Left lung (tissue), 14 donors: ENCODE measurements at places on chromosomes 7 and 10.
A peak's percentile ranks its signal among the peaks of the same experiment; 100 is the strongest.

DNA sequence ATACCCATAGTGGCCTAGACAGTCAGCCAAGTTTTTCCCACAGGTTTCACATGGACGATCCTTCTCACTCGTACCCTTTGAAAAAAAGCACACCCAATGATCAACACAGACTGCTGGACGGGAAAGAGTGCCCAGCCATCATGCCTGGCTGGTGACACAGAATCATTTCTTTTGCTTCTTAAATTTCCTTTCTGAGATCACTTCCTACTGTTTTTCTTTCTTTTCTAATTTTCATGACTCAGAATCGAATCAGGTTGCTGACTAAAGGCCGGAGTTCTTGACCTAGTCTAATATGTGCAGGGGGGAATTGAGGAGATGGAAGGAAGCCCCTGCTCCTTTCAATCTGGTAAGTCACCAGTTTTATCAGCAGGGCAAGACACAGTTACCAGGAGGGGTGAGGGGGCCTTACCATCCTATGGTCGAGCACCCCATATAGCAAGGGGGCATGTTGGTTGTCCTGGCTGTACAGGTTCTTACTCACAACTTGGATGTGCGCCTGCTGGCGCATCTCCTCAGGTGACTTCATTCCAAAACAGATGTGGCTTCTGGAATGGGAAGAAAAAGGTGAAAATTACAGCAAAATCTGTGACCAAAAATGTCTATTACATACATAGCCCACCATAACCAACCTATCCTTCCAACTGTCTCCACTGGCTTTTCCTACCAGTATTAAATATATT is 3.5 kb downstream of the POLR3A start:
- DNase-seq, result no peak

DNA sequence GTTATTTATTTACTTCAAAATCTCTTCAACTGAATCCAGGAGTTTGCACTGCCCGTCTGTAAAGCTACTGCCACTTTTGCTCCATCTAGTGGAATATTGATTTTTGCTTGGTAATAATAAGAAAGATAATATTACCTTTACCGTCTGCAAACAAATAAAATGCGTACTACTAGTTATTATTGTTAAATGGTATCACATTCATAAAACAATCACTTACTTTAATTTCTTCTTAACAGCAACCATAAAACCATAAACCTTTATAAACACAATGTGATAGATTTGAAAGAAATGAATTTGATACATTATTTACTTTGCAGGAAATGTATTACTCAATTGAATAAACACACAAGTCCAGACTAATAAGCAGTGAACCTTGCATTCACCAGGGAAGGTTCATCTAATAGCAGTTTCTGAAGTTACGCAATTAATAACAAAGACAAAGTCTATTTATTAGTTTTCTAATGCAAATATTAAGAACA is 6.4 kb downstream of the AGMO start:
- no peak for DNase-seq

DNA sequence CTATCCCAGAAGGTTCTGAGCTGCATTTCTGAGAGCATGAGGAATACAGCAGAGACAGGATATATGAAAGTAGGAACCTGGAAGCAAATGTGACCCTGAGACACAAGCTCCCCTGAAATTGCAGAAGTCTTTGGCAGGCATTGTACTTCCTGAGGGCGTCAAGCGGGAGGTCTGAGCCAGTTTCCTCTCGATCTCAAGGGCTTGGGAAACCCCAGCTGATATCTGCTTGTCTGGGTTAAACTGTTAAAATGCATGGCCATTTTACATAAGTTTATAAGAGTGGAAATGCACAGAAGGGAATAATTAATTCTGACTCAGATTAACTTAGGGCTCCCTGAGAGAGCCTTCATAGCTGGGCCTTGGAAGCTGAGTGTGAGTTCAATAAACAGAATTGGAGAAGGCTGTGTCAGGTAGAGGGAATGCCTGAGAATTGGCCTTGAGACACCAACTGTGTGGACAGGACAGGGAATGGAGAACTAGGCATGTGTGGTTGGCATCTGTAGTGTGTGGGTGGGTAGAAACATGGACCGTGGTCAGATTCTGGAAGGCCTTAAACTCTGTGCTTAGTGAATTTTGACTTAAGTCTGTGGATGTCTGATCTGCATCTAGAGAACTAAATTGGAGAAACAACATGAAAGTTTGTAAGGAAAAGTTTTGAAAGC is 53.3 kb downstream of the WIPF3 start:
- peak; percentile 41 for DNase-seq

GRCh38 chr10:110615057-110615747 is 28.9 kb upstream of the RBM20 start:
- no peak for DNase-seq

DNA sequence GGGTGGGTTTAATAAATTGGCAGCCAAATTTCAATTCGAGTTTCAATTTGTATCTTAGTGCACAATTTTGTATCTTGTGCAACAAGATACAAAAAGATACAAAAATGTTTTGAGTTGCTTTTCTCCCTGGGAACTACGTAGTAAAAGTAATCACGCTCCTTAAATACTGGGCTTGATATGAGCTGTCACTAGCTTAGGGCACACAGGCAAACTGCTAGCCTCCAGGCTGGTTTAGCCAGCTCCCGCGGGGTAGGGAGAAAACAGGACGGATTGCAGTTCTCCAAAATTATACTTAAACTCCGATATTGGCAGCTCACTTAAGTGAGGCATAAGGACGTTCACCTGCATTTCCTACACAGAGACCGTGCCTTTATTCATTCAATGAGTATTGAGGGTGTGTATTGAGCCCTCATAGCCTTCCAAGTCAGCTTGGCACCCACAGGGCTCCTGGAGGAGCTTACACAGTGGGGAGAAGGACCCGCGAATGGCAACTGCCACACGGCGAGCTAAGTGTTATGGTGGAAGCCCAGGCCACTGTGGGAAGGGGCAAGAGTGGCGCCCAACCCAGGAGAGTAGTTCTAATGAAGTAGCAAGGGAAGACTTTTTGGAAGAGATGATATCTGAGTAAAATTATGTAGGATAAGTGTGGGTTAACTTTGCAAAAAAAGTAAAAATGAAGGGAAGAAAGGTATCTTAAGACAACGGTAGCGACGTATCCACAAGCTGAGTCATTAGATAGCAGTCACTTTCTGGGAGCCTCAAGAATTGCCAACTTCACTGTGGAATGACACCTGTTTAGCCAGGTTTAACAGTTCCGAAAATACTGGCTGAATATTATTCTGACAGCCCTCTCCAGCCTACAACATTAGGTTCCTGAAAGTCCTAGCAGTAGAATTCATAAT is 1.6 kb upstream of the EPC1 start:
- no peak for DNase-seq

DNA sequence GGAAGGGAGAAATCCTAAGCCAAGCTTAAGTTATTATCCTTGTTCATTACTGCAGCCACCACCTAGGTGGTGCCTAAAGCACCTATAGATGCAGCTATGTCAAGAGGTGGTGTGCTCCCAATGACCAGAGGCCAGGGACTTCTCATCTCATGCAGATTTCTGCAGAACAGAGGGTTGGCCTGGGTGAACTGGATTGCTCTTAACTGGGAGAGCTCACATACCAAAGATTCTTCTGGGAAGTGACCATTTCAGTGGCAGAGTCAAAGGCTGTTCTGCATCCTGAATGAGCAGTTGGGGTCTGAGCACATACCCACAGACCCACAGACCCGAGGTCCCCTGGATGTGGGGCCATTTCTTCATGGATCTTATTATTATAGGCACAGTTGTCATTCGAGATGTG is 2.1 kb upstream of the CRHR2 start:
- no peak for DNase-seq

DNA sequence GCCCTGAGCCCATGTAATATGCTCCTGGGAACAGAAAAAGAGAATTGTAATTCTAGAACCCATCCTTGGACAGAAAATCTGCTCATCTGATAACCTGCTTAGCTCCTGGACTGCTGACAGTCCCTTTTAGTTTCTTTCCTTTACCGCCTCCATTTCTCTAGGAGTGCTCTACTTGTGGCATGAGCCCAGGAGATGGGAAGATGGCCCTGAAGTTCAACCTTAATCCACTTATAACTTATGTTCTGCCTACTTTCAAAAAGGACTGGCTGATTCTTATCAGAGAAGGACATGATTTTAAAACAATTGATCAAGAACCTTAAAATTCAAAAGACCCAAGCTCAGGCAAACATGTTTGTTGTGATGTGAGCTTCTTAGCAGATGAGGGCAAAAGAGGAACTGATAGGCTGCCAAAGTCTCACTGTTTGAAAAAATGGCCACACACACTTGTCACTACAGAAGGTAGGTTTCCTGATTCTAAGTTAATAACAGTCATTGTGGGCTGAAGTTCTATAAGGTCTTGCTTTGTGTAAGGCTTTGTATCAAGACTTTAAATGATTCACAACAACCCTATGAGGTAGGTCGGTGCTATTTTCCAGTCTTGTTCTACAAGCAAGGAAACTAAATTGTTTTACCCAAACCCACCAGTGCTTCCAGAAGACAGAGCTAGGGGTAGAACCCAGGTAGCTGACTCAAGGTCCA is 94.3 kb upstream of the AFAP1L2 start:
- no peak for DNase-seq

GRCh38 chr7:37128327-37129034 is 320.2 kb downstream of the ELMO1 start:
- DNase-seq, result no peak

GRCh38 chr7:152074673-152075072 is 49.2 kb downstream of the GALNT11 start:
- DNase-seq, result no peak

DNA sequence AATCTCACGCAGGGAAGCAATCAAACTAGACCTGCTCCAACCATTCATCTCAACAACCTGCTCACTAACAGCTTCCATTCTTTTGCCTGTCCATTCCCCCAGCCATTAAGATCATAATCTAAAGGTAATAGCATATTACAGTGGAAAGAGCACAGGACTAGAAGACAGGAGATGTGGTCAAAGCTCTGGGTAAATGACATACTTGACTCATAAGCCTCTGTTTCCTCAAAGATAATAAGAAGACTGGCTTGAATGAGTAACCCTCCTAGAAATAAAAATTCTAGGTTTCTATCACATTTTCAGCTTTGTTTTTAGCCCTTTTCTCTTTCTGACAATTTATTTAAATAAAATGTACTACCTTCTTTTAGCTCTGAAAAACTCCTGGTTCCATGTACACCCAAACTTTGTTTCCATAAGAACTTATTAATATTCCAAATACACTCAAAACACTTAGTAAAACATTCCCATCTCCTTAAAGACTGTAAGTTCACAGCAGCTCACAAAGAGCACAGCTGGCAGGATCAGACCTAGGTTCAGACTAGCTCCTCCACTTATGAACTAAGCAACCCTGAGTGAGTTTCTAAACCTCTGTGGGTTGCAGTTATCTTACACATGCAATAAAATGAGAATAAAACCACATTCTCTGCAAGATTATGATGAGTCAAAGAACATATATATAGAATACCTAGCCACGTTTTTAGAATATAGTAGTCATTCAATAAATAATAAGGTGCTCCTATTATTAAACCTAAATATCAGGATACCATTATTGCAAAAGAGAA is 11.6 kb downstream of the FAM204A start:
- no peak for DNase-seq

DNA sequence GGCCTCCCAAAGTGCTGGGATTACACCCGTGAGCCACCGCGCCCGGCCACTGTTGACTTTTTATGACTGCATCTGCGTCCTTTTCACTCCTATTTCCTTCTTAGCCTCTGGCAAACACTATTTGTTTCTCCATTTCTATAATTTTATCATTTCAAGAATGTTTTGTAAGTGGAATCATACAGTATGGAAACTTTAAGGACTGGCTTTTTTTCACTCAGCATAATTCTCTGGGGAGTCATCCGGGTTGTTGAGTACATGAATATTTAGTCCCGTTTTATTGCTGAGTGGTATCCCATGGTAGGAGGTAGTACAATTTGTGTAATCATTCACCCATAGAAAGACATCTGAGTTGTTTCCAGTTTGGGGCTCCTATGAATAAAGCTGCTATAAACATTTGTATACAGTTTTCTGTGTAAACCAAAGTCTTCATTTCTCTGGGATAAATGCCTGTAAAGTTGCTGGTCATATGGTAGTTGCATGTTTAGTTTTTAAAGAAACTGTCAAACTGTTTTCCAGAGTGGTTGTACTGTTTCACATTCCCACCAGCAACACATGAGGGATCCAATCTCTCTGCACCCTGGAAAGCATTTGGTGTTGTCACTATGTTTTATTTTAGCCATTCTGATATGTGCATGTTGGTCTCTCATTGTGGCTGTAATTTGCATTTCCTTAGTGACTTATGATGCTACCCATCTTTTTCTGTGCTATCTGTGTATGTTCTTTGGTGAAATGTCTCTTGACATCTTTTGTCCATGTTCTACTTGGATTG is 139.6 kb upstream of the EEPD1 start:
- no peak for DNase-seq

DNA sequence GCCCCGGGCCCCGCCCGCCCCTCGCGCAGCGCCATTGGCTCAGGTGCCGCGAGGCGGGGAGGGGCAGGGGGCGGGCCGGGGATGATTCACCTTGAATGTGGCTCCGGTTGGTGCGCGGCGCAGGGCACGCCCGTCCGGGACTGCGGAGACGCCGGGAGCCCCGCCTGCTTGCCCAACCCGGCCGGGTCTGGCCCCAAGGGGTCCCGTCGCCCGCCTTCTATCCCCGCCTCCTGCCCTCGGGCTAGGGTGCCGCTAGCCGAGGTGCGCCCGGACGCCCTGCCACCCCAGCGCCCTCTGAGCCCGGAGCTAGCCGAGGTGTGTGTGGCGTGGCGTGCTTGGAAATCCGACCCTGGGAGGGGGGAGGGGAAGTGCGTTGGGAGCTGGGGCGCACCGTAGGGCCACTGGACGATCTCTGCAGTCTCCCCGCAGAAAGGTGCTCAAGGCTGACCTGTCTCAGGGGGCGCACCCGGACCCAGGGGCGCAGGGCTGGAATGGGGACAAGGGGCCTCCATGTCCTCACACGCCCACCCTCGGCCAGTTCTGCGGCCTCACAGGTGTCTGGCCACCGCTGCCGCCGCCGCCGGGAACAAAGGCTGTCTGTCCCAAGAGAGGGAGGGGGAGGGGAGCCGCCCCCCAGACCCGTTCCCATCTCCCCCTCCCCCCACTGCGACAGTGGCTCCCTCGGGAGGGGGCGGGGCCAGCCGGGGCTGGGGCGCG is 168.9 kb downstream of the NRF1 start:
- DNase-seq, result peak; percentile 63

DNA sequence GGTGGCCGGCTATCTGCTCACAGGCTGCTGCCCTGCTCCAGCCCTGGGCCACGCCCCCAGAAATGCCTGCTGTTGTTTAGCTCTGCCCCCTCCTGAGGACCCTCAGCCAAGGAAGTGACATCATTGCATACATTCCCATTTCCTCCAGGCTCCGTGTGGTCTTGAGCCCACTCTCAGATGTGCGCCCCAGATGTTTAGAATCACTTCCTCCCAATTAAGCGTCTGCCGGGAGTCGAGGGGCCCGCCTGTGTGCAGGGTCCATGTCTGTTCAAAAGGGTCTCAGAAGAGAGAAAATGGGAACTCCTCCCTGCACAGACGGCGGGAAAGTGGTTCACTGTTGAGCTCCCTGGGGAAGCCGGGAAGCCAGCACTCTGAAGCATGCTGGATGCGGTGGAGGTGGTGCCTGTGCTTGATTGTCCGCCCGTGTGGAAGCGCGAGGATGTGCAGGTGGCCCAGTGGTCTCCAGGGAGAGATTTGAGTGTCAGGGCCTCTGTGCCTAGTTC is 116.9 kb upstream of the PPIF start:
- peak; percentile 94 for DNase-seq
